ENCODE measurements at places on chromosomes 1 and 21.

- no peak for DNase-seq
Observed at GRCh38 chr1:167776151-167776550, 54.4 kb downstream of the MPZL1 start.

GRCh38 chr1:47175227-47175934 lies 14.5 kb downstream of the PDZK1IP1 start:
- peak; percentile 76 for DNase-seq

DNA sequence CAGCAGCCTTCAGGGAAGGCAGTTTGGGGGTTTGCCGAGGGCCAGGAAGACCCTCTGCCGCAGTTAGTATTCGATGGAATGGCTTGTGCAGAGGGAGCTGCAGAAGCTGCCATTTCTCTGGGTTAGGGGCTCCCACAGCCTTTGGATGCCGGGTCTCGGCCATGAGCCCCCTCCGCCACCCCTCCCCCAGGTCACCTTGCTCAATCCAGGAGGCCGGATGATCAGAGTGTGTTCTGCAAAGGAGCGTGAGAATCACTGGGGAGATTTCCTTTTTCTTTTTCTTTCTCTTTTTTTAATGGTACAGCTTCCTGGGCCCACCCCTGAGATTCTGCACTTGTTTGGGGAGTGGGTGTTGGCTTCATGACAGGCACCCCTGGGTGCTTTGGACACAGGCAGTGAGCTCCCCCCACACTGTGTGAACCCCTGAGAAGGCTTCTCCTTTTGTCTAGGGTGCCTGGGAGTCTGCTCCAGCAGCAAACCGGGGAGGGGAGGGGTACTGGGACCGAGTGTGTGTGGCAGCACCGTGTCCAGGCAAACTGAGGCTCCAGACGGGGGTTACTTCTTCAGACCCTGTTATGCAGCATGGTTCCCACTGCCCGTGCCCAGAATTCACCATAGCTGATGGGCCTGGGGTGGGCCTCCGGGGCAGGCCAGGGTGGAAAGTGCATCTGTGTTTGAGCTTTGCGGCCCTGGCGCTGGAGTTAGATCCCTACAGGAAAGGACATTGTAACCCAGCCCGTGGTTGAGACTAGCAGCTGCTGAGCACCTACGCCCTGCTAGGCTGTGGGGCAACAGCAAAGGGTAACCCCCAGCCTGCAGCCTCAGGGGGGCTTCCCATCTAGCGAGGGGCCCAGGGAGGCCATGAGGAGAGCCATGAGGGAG lies 18.5 kb downstream of the TNFRSF1B start:
- DNase-seq = no peak

GRCh38 chr1:88291611-88292354 lies 392.3 kb upstream of the PKN2 start:
- no peak for DNase-seq

DNA sequence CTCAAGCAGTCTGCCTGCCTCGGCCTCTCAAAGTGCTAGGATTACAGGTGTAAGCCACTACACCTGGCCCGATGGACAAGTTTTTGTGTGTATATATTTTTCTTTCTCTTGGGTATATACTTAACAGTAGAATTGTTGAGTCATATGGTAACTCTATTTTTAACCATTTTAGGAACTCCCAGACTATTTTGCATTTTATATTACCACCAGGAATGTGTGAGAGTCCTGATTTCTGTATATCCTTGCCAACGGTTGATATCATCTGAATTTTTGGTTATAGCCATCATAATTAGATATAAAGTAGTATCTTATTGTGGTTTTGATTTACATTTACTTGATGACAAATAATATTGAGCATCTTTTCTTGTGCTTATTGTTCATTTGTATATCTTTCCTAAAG lies 20.7 kb downstream of the FNBP1L start:
- DNase-seq = no peak

DNA sequence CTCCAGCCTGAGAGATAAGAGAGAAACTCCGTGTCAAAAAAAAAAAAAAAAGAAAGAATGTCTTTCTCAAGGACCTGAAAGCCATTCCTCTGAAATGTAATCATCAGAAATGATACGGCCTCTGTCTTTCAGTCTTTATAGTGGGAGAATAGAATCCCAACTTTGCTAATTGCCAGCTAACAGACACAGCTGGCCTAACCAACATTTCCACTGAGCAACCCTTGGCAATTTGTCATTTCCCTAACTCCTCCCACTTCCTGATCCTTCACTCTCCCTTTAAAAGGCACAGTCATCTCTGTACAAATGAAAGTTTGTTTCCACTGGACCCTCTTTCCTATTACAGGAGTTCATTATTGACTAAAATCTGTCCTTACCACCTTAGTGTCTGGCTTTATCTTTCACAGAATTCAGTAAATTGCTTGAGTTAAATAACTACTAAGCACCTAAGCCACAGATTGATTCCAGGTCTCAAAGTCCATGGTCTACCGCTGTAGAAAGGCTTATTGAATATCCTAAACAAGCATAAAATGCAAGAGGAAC lies 4.3 kb upstream of the CBR1 start:
- DNase-seq = peak; percentile 81

GRCh38 chr1:45405636-45406035 lies 65.4 kb upstream of the MUTYH start:
- DNase-seq = no peak

DNA sequence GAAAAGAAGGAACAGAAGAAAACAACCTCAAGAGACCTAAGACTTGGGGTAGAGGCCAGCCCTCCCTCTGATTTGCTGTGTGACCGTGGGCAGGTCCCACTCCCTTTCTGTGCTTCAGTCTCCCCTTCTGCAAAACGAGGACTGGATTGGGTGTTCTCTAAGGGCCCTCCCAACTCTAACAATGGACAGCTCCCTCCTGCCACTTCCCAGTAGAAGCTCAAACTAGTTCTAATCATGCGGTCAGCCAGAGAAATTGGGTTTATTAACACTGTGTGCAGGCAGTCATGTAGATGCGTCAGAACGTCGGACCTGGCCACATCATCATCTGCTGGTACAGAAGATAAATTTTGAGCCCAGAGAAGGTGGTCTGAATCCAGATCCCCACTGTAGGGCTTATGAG lies 1.6 kb upstream of the PADI4 start:
- DNase-seq = no peak

- DNase-seq = no peak
Observed at GRCh38 chr1:182304218-182304617, 87.4 kb downstream of the GLUL start.

DNA sequence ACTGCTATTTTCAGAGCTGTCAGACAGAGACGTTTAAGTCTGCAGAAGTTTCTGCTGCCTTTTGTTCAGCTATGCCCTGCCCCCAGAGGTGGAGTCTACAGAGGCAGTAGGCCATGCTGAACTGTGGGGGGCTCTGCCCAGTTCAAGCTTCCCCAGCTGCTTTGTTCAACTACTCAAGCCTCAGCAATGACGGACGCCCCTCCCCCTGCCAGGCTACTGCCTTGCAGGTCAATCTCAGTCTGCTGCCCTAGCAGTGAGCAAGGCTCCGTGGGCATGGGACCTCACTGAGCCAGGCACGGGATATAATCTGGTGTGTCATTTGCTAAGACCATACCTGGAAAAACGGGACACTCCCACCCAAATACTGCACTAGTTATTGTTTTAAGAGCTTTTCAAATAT lies 219.7 kb downstream of the BRINP3 start:
- no peak for DNase-seq

- no peak for DNase-seq
Observed at GRCh38 chr1:6861075-6861724, 75.9 kb downstream of the CAMTA1 start.

- DNase-seq = no peak
Observed at GRCh38 chr1:226958300-226958699, 18.2 kb downstream of the COQ8A start.

DNA sequence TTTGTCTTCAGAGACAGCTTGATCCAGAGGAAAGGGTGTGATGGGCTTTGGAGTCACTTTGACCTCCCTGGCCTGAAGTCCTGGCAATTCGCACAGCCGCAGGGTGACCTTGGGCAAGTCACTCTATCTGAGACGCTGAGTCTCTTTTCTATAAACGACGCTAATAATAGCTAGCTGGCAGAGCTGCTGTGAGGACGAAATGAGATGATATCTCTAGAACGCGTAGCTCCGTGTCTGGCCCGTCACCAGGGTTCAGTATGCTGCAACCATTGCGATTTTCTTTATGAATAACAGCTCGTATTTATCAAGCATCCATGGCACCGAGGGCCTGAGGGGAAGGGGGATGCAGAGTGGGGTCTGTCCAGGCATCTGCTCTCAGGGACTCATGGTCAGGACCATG lies 58.7 kb downstream of the IGSF21 start:
- DNase-seq = no peak

GRCh38 chr1:94490556-94490955 lies 51.0 kb downstream of the F3 start:
- DNase-seq = no peak

- no peak for DNase-seq
Observed at GRCh38 chr21:35868005-35868868, 192.1 kb downstream of the SETD4 start.

- no peak for DNase-seq
Observed at GRCh38 chr1:219553934-219554502, 58.9 kb downstream of the ZC3H11B start.

DNA sequence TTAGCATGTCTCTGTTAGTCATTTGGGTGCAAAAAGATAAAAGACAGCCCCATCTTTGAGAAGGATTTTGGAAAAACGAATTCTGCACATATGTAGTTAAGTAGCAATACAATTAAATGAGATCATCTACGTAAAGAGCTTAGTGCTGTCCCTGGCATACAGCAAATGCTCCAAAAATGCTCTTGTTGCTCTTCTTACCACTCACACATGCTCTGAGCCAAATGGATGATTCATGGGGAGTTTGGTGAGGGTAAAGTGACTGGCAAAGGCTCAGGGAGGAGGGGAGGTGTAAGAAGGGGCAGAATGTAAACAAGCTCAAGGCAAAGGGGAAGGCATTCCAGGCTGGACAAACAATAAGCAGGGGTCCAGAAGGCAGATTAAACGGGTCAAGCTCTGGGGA lies 191.9 kb downstream of the AK5 start:
- DNase-seq = peak; percentile 60

GRCh38 chr1:59716832-59717231 lies 97.9 kb upstream of the HOOK1 start:
- no peak for DNase-seq

DNA sequence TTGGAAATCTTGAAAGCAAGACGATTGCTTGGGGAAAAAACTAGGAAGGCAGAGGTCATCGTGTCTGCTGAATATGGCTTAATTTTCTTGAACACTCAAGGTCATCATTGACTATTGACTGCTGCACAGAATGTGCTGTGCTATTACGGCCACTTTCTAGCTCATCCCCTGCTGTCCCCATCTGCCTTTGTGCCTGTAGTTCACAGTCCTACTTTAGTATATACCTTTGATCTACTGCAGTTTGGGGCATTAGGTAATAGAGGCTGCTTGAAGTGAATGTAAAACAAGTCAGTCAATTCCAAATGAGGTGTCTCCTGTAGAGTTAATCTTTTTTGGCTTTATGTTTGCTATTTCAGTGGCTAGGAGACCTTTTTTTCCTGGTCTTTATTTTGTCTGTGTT lies 8.3 kb downstream of the RAB4A start:
- no peak for DNase-seq

Measured in RKO (cell line).